Liver (tissue), 10 donors: ENCODE measurements at places on chromosomes 3 and 15.

DNA sequence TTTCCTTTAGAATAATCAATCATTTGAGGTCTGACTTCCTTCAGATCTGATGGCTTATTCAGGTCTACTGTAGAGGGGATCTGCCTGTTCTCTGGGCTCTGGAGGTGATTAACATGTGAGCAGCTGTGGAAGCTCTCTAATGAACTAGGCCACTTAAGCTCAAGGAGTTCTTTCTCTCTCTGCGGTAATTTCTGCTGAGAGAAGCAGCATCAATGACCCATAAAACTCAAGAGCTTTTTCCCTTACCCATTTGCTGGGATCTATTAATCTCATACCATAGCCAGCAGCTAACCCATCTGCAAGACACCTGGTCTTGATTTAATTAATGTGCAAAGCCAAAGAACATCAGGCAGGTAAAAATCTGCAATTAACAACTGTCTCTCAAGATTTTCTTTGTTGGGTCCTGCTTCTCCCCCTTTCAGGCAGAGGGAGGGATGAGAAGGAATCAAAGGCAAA, 73.2 kb upstream of the DLG1 start:
- no peak for DNase-seq

GRCh38 chr3:195009616-195010015, 261.3 kb downstream of the XXYLT1 start:
- no peak for DNase-seq

DNA sequence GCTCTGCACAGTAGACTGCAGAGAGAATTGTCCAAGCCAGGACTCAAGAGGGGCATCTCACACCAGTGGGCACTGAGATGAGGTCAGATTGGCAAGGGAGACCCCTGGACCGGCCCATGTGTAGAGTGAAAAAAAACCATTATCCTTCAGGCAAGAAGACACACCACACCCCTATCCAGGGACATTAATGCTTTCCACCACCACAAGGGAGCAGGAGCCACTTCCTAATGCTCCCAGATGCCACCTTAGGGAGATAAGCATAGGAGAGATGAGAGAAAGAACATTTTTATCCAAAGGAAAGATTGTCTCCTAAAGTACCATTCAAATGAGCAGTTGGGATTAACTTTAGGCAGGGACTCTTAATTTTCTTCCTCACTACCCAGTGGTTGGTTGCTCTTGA, 109.6 kb upstream of the PTX3 start:
- DNase-seq: no peak

GRCh38 chr15:83960192-83960829, 275.3 kb upstream of the GOLGA6L4 start:
- no peak for DNase-seq

DNA sequence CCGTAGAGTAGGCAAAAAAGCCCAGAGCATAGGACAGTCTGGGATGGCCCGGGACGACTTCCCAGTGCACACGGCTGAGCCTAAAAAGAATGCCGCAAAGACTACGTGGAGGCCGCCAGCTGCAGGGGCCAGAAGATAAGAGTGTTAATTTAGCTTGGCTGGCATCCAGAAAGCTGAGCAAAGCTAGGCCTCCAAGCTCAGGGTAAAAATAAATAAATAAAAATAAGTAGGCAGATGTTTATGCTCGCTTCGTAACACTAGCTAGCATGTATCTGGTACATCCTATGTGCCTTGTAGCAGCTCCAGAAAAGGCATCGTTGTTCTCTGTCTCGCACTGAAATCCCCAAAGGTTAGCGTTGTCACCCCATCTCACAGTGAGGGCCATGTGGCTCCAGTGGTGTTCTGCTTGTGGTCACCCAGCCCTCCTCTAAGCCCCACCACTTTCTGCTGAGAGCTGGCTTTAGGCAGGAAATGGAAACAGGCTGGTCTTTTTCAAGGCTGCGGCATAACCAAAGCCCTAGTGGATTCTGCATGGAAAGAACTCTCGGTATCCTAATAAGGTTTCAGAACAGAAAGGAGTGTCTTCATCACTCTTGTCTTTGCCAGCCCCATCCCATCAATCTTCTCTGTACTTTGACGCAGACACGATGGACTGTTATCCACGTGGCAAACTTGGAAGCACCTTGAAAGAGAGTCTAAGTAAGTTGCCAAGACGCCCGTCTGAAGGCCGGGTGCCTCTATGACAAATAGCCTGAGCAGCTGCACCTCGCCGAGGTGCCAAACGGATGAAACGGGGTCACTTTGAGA, 58.1 kb upstream of the MEF2A start:
- no peak for DNase-seq

DNA sequence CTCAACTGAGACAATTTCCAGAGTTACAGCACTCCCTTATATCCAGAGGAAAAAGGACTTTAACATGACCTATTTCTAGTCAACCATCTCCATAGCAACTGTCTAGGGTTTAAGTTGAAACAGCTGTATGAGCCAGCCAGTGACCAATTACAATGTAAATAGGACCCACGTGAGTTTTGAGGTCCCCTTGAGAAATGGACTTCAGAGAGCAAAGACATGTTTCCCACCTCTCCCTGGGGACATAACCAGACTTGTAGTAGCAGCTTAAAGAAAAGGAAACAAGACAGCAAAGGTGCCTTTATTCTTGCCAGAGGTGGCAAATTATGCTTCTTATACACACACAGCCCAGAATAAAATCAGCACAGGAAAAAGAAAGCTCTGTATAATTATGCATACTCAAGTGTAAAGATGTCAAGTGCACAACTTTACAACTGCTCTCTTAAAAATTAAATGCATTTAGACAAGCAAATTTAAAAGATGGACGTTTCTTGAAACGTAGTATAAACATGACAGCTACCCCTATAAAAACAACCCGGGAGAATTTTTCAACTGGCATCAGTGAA, 40.2 kb downstream of the SUMF1 start:
- no peak for DNase-seq

DNA sequence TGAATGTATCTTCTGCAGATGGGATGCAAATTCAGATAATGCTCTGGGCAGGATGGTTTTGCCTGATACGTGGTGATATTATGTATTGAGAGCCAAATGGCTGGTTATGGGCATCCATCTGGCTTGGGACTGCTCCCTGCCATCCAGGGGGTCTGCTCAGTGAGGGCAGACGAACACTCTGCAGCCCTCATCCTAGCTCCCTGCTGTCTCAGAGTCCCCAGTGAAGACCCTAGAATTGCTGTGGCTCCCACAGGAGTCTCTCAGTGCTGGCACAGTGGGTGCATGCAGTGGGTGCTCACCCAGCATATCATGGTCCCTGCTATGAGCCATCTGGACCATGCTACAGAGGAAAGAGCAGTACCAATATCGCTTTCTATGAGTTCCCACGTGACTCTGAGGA, 10.3 kb downstream of the CX3CR1 start:
- peak; percentile 1 for DNase-seq

DNA sequence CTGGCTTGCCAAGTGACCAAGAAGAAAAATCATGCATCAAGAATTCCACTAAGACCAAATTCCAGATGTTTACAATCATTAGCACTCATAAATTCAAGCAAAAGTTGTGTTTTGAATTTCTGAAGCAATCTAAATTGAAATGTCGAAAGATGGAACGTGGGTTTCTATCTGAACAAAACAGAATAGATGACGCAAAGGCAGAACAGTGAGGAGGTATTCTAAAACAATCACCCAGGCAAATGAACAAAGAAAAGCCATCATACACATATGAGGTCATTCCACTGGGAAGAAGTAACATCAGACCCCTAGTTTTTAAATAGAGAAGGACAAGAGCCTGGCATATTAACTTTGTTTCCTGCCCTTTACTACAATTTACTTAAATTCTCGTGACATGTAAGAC, 58.0 kb downstream of the MCF2L2 start:
- DNase-seq: no peak

GRCh38 chr3:135158520-135158919, 363.5 kb downstream of the EPHB1 start:
- no peak for DNase-seq

GRCh38 chr3:38011111-38011510, 18.3 kb downstream of the PLCD1 start:
- no peak for DNase-seq

DNA sequence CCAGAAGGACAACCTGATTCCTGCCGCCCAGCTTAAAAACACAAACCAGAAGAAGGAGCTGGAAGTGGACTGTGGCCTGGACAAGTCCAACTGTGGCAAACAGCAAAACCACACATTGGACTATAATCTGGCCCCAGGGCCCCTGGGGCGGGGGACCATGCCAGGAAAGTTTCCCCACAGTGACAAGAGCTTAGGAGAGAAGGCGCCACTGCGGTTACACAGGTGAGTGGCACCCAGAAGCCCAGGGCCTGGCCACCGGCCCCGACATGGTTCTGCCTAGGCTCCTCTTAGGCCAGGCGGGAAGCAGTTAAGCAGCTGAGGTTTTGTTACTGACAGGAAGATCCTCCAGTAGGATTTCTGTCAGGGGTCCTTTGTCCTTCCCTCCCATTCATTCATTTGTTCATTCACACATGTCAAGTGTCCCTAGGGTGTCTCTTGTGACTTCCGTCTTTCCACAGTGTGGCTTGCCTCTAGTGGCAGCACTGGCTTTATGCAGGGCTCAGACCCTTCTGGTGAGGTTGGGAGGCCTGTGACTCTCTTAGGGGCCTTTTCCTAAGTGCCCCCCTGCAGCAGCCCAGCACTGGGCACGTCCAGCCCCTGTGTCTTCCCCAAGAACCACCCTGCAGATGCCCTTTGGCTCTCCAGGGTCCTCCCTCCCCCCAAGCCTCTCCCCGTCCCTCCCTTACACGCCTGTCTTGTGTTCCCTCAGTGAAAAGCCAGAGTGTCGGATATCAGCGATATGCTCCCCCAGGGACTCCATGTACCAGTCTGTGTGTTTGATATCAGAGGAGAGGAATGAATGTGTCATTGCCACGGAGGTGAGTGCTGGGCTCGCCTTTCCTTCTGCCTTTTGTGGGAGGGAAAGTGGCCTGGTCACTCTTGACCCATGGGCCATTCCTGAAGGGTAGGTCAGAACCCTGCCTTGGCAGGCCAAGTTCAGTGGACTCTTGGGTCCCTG, 7.8 kb downstream of the DLL4 start:
- no peak for DNase-seq

DNA sequence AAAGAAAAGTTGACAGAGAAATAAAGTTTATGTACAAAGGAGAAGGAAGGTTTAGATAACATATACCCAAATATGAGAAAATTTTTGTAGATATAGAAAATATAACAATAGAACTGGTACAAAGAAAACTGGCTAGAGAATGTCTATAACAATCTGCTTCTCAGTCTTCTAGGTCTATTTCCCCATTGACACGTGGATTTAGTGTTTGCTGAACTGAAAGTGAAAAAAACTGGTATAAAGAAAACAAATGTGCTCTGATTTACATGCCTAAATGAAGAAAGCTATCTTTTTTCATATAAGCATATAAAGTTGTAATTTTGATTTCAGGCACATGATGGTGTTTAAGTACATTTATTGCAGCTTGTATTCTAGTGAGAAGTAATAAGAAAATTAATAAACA, 9.8 kb downstream of the KCNMB2 start:
- DNase-seq: no peak

DNA sequence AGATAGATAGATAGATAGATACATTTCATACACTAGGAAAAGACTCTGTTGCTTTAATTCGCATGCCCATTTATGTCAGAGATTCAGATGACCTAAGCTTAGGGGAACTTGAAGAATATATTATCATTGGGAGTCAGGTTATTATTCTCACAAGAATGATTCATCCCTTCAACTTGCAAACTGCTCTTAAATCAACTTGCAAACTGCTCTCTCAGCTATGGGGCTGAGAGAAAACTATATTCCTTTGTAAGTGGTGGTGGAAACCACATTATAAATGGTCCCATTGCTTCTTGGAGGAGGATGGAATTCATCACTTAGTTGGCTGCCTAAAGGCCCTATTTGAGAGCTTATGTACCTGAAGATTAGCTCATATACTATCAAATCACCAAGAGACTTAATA, 160.9 kb upstream of the STAC start:
- DNase-seq: no peak

GRCh38 chr15:44641651-44642050, 21.8 kb downstream of the SPG11 start:
- no peak for DNase-seq

DNA sequence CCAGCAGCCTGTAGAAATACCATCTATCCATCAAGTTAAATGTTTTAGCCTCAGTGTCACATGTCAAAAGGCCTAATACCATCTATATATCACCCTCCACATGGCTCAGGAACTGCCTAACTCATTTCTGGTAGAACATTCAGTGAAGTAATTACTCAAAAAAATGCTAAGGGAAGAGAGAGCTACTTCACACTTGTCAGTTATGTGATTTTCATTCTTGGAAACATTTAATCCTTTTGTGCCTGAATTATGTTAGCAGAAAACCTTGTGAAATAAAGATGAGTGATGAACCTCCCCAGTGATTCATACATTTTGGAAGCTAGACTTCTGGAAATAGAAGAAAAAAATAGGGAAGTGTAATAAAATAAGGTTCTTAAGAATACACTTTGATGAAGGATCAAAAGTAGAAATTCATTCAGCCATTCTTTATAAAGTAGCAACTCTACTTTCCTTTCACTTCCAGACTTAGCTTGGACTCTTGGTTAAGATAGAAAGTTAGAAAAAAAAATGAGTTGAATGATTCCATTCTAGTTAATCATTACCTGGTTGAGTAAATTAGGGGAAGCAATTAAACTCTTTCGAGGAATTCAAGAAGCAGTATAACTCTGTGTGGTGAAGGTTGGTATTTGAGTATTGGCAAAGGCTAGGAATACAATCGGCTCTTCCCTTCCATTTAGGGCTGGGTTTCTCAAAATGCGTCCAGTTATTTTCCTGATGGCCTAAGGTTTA, 3.6 kb downstream of the OTOL1 start:
- DNase-seq: no peak

DNA sequence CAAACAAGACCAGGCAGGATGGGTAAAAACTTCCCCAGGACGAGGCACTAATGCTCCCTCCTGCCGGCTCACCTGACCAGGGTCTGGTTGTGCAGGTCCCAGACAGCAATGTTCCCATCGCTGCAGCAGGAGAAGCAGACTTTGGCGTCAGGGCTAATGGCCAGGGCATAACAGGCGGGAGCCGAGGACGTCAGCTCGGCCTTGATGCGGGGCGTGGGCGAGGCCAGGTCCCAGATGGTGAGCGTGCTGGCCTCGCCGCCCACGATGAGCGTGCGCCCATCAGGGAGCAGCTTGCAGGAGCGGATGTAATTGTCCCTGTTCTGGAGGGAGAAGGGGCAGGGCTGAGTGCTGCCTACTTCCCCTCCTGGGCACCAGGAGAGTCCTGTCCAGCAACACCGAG, 43.4 kb downstream of the TLE3 start:
- DNase-seq: no peak

GRCh38 chr15:36449662-36450145, 129.7 kb upstream of the CDIN1 start:
- no peak for DNase-seq

GRCh38 chr15:68875377-68876116, 54.8 kb upstream of the SPESP1 start:
- peak; percentile 92 for DNase-seq
